Transverse colon (tissue), 4 donors: ENCODE measurements at places on chromosomes 12 and 14. TPM values are rescaled to one million over a fixed set of nuclear protein-coding genes. Genes with fewer than 3 reads are reported as not detected.

DNA sequence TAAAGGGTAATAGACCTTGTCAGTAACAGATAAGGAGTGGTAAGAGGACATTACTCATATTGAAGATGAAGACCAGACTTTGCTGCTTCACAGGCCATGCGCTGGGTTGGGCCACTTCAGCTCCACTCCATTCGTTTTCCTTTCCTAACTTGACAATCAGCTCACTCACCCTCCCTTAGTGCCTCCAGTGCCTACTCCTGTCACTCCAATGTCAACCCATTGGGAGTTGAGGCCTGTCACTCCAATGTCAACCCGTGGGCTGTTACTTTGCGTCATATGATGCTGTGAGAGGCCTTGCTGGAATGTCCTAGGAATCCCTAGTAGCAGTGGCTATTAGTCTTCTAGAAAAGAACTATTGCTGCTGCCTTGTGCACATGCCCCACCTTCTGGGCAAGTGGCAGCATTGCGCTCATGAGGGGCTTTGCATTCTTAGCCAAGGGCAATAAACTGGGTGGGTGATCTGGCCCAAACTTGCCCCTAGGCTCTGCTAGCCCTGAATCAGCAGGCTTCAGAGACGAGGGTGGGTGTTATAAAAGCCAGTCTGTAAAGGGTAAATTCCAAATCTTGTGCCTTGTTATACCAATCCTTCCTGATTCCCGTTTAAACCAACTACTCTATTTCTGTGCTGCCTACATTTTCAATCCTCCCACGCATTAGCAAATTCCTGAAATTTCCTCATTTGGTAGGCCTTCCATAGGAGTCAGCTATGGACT is 36.1 kb downstream of the BAZ2A start:
- no peaks in the 10 kb centered on the region for H3K36me3 ChIP-seq
- H3K4me3 ChIP-seq, result no peak overlapping the region
- peak overlapping the region; percentile 74 for H3K27ac ChIP-seq
- no peaks in the 10 kb centered on the region for H3K27me3 ChIP-seq

DNA sequence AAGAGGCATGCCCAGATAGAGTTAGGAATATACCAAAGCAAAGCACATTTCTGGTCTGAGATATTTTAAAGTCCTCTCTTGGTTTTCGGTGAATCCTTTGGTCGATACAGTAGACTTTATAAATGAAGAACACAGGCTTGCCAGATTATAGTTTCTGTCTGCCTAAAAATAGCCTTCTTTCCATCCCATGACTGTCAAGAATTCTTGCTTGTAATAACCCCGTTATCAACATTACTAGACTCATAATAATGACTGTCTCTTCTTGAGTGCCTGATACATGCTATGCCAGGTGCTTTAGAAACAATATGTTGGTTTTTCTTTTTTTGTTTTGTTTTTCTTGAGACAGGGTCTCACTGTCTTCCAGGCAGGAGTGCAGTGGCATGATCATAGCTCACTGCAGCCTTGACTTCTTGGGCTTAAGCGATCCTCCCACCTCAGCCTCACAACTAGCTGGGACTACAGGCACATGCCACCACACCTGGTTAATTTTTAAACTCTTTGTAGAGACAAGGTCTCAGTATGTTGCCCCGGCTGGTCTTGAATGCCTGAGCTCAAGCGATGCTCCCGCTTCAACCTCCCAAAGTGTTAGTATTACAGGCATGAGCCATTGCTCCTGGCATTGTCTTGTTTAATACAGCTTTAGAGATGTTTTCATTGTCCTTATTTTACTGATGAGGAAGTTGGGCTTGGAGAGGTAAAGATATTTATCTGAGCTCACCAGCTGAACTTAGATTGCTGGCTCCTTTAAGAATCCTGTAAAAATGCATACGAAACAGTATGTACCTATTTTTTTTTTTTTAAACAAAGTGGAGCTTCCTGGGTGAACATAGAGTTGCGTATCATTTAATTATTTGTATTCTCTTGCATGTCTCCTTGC is 30.4 kb downstream of the CHST11 start:
- no peak for DNase-seq
- H3K4me3 ChIP-seq, result no peak overlapping the region
- no peaks in the 10 kb centered on the region for H3K27me3 ChIP-seq
- peaks cover 27% of the 10 kb centered on the region for H3K4me1 ChIP-seq
- H3K27ac ChIP-seq, result no peak overlapping the region
- H3K36me3 ChIP-seq, result no peaks in the 10 kb centered on the region

GRCh38 chr12:46667551-46667950 is 158.2 kb downstream of the SLC38A4 start:
- no peak for DNase-seq
- H3K4me3 ChIP-seq, result no peak overlapping the region
- H3K4me1 ChIP-seq, result no peaks in the 10 kb centered on the region
- no peaks in the 10 kb centered on the region for H3K27me3 ChIP-seq

- no peak for DNase-seq
- H3K4me1 ChIP-seq, result no peaks in the 10 kb centered on the region
- H3K27me3 ChIP-seq, result peaks cover 9% of the 10 kb centered on the region
- no peaks in the 10 kb centered on the region for H3K36me3 ChIP-seq
- H3K27ac ChIP-seq, result no peak overlapping the region
Observed at GRCh38 chr12:109358154-109358869, 10.6 kb downstream of the MYO1H start.

DNA sequence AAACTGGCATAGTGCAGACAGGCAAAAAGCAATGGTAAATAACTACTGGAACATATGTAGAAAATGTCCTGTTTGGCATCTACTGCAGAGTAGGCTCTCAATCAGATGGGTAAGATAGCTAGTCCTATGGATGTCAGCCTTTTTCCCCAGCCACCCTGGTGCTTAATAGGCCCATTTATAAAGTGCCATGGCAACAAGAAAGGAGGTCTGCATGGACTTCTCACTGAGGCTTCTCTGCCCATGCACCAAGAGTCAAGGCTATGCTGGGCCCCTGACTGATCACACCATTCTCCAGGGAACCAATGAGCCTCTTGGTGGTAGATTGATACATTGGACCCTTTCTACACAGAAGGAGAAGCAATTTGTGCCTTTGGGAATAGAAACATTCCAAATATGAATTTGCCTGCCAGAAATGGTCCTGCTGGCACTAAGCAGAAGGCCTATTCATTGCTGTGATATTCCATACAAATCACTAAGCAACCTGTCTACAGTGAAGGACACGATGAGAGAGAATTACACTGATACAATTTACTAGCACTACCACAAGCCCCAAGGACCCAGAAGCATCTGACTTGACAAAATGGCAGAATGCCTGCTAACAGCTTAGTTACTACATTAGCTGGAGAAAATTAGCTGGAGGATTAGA is 43.8 kb downstream of the RESF1 start:
- H3K27me3 ChIP-seq, result no peaks in the 10 kb centered on the region
- H3K27ac ChIP-seq, result no peak overlapping the region
- H3K4me1 ChIP-seq, result no peaks in the 10 kb centered on the region
- peaks cover 9% of the 10 kb centered on the region for H3K36me3 ChIP-seq
- no peak for DNase-seq
- no peak overlapping the region for H3K4me3 ChIP-seq

DNA sequence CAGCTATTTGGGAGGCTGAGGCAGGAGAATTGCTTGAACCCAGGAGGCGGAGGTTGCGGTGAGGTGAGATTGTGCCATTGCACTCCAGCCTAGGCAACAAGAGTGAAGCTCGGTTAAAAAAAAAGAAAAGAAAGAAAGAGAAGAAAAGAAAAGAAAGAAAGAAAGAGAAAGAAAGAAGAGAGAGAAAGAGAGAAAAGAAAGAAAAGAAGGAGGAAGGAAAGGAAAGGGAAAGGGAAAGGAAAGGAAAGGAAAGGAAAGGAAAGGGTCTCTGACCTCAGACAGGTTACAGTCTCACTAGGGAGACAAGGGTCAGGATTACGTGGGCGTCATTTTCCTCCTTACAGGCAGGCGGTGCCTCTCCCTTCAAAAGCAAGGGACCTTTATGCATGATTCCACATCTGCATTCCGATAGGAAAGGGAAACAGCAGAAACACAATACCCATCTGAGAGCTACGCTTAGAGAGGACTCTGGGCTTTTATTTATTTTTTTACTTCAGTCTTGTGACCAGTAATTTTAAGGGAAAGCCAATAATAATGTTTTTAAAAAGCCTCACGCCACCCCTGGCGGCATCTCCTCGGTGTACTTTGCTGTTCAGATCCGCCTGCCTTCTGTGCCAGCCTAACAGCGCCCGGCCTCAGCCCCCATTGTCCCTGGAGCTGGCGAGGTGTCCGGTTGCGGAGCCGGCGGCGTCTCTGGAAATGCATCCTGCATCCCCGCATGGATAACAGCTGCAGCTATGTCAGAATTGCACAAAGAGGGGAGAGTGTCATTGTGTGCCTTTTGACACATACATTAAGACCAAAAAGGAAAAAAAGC is 945 bp upstream of the HIP1R start:
- H3K4me1 ChIP-seq, result no peaks in the 10 kb centered on the region
- no peaks in the 10 kb centered on the region for H3K36me3 ChIP-seq
- H3K4me3 ChIP-seq, result peak overlapping the region; percentile 90

- no peaks in the 10 kb centered on the region for H3K36me3 ChIP-seq
- H3K4me3 ChIP-seq, result no peak overlapping the region
- no peak for DNase-seq
- H3K4me1 ChIP-seq, result peaks cover 3% of the 10 kb centered on the region
Observed at GRCh38 chr12:103814436-103814835, 26.6 kb downstream of the NT5DC3 start.

DNA sequence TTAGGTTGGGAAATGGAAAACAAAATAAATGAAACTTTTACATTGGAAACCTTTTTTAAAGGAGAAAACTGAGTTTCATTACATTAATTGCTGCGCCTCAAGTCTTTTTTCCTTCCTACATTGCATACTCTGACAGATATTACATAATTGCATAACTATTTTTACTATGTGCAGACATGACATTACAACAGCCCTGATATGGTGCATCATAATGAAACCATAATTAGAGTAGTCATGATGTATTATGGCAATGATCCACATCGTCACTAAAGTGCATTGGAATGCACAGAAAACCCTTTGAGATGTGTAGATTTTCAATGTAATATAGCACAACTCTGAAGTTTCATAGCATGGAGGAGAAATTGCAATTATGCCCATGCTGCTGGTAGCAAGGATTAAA is 217.8 kb upstream of the NPAS3 start:
- no peaks in the 10 kb centered on the region for H3K4me1 ChIP-seq
- H3K27ac ChIP-seq, result no peak overlapping the region
- H3K4me3 ChIP-seq, result no peak overlapping the region
- no peak for DNase-seq

DNA sequence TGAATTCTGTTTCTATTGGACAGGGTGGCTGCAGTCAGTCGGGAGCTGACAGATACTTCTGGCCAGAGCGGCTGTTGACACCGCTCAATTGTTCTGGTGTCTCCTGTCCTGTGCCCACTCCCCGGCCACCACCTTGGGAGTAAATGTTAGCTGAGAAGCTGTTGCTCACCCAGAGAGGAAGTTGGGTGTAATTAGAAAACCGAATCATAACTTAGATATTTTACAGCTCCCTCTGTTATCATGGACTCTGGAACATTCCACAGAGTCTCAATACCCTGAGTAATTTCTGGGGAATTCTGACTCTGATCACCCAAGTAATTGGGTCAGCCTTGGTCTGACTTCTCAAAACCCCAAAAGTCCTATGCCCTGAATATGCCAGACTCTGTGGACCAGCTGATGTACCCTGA is 58.3 kb upstream of the RFLNA start:
- peaks cover 49% of the 10 kb centered on the region for H3K4me1 ChIP-seq
- peak; percentile 37 for DNase-seq
- no peak overlapping the region for H3K4me3 ChIP-seq
- no peaks in the 10 kb centered on the region for H3K36me3 ChIP-seq

DNA sequence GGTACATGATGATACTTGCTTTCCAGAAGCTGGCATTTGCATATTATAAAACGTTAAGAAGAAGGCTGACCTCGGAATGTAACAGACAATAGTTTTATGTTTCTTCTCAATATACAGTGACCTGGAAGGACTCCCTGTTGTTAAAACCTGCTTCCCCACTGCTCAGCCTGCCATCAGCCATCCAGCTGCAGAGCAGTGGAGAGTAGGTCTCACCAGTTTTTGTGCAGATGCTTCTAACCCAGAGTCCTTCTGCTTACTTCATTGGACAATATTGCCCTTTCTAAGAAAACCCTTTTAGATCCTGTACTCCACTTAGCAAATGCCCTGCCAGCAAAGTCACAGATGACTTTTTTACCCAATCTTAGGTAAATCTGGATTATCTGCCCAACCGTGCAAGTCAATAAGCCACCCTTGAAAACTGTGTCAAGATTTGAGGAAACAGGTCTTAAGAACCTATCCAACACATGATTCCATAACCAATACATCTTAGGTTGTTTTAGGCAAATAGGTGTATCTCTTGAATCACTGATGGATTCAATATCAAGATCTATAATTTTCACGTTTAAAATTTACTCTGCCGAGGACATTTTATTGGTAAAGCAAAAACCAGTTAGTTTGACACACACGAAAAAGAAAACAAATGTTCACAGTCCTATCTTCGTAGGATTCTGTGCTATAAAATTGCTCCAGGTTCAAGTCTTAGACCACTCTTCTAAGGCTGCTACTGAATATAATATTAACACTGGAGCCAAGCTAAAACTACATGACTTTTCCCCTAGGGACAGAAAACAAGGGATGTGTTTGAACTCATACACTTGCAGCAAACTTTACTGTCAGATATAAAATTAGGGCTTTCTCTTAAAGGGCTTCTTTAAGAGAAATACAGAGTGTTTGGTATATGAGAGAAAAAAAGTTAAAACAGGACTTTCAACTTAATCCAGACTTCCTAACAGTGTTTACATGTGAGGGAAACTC is 5.7 kb downstream of the PHLDA1 start:
- no peak for DNase-seq
- no peak overlapping the region for H3K4me3 ChIP-seq
- no peaks in the 10 kb centered on the region for H3K36me3 ChIP-seq
- H3K27me3 ChIP-seq, result peaks cover 18% of the 10 kb centered on the region
- H3K4me1 ChIP-seq, result peaks cover 5% of the 10 kb centered on the region

GRCh38 chr14:20630340-20631022 is 11.0 kb downstream of the OR6S1 start:
- H3K36me3 ChIP-seq, result no peaks in the 10 kb centered on the region
- peaks cover 3% of the 10 kb centered on the region for H3K4me1 ChIP-seq
- peaks cover 36% of the 10 kb centered on the region for H3K27me3 ChIP-seq
- H3K4me3 ChIP-seq, result no peak overlapping the region

DNA sequence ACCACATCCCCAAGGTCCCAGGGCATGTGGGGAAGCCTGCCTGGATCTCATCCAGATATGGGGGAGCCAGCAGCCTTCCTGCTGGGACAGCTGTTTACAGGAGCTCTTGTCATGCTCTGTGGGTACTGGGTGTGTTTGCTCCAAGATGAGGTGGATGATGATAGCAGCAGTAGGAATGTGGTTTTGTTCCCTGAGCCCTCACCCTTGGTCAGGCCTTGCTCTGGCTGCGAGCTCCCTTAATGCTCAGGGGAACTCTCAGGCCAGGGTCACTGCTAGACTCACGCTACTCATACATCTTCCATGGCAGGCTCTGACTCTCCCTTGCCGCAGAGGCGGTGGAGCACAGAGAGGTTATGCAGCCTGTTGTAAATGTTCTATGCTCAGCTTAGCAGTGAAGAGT is 990.3 kb downstream of the AACS start:
- no peaks in the 10 kb centered on the region for H3K27me3 ChIP-seq
- H3K36me3 ChIP-seq, result no peaks in the 10 kb centered on the region
- H3K4me3 ChIP-seq, result no peak overlapping the region
- no peak overlapping the region for H3K27ac ChIP-seq
- no peaks in the 10 kb centered on the region for H3K4me1 ChIP-seq
- no peak for DNase-seq

The PMCH gene
- total RNA-seq, result not detected

The TMEM179 gene
- total RNA-seq, result 1.4 TPM

The TPH2 gene
- total RNA-seq, result not detected

The SLC7A8 gene
- 13.9 TPM for total RNA-seq

The KRT2 gene
- not detected for total RNA-seq

The GSKIP gene
- total RNA-seq, result 41.0 TPM

The CLEC4E gene
- total RNA-seq, result 5.4 TPM

The DGLUCY gene
- 110 TPM for total RNA-seq
